ENCODE measurements at places on chromosomes 6 and 20.

DNA sequence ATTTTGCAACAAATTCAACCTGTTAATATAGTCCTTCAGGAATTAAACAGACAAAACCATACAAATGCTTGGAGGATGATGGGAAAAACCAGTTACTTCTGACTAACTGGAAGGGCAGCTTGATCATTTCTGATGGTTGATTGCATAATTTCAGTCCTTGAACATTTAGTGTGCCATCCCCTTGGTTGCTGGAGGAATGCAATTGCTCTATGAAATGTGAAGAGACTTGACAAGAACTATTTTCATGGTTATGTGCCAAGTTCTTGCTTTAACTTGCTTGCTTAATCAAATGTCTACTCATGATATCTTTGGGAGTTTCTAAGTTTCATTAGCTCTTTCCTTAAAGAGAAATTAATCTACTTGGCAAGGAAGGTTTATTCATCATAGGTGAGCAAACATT, 45.2 kb downstream of the ANKEF1 start:
- DNase-seq = no peak

DNA sequence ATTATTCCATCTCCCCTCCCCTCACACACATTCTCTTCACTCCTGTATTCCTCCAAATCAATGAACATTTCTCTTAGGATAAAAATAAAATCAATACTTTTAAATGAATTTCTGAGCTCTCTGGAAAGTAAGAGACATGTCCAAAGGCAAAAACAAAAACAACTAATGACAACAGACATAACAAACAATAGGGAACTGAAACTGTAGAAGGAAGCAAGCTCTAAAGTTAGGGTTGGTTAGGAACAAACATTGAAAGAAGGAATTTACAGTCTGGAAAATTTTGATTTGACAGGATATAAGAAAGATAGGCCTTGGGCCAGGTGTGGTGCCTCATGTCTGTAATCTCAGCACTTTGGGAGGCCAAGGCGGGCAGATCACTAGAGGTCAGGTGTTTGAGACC, 17.5 kb upstream of the MYCT1 start:
- DNase-seq = no peak

GRCh38 chr20:63475209-63475608, 2.8 kb upstream of the KCNQ2 start:
- no peak for DNase-seq

DNA sequence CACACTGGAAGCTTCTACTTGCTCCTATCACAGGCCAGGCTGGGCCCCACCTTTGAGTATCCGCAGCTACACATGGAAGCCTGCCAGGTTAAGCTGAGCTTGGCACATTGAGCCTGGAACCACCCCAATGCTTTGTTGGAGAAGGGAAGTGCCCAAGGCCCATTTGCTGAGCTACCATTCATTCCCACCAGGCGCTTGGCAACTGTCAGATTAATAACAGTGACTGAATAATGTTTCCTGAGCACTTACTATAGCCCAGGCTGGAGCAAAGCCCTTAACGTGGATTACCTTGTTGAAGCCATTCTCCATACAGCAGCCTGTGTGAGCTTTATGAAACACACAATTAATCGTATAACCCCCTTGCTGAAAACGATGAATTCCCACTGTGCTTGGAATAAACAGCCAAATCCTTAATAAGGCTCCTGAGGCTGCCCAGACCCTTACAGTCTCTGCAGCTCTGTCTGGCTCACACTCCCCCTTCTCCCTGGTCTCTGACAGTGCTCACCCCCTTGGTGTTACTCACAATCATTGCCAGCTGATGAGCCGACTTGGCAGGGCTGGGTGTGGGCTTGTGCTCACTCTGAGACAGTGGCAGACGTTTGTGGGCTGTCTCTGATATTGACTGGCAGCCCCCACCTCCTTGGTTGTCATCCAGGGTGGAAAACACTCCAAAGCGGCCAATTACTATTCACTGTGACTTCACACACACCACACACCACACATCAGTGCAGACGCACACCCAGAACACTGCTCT, 357.1 kb downstream of the MAFB start:
- no peak for DNase-seq

All from BE2C (cell line).